ENCODE measurements at places on chromosomes 12 and 14.

- no peak for DNase-seq
Observed at GRCh38 chr12:72540811-72541210, 268.6 kb downstream of the TRHDE start.

GRCh38 chr12:130987151-130987931, 33.6 kb downstream of the ADGRD1 start:
- DNase-seq: no peak

DNA sequence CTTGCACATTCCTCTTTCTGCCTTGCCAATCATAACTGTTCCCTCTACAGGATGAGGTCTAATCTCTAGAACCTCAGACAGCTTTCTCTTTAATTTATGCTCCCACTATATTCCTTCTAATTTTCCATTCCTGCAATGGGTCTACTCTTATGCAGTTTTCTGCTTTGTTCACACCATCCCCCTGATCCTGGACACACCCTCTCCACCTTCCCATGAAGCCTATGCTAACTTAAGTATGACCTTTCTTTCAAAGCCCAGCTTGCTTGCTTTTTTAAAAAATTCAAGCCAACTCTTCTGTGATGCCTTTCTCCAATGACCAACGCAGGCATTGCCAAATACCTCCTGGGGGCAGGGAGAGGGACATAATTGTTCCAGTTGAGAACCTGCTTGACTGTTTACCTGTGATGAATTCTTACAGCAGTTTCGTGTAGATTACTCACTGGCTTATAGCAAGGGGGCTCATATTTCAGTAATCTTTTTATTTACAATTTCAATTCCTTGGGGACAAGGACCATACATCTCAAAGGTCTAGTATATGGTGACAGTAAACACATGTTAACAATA, 7.8 kb downstream of the SLC38A1 start:
- DNase-seq: no peak

GRCh38 chr12:105480162-105480561, 149.7 kb downstream of the C12orf75 start:
- DNase-seq: no peak

DNA sequence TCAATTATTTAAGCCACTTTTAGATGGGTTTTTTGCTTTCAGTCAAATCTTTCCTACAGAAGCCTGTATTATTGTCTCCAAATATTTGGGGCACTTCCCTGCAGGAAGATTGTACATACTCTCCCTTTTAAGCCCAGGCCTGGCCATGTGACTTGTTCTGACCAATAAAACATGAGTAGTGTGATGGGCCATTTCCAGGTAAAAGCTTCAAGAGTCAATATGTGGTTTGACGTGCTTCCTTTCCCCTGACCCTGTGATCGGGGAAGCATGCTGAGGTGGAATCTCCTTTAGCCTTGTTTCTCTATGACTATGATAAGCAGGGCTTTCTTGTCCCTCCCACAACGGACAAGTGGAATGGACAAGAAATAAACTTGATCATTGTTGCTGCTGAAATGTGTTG, 14.2 kb upstream of the NIN start:
- DNase-seq: no peak

DNA sequence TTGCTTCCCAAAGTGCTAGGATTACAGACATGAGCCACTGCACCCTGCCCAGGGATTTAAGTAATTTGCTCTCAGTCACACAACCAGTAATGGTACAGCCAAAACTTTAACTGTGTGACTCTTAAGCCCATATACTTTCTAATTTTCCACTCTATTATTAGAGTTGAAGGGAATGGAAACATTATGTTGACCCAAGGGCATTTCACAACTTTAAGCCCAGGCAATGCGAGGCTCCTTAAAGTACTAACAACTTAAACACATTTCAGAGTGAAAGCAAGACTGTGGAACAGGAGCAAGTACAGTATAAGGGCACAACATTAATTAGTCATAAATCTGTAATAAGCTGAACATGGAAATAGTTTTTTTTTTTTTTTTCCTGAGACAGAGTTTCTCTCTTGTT, 39.8 kb downstream of the BAZ1A start:
- no peak for DNase-seq

- no peak for DNase-seq
Observed at GRCh38 chr14:20343862-20344220, 406 bp downstream of the PARP2 start.

- DNase-seq: no peak
Observed at GRCh38 chr14:50232276-50232642, 881 bp upstream of the SOS2 start.

- DNase-seq: no peak
Observed at GRCh38 chr12:51520576-51521325, 70.3 kb upstream of the SCN8A start.

DNA sequence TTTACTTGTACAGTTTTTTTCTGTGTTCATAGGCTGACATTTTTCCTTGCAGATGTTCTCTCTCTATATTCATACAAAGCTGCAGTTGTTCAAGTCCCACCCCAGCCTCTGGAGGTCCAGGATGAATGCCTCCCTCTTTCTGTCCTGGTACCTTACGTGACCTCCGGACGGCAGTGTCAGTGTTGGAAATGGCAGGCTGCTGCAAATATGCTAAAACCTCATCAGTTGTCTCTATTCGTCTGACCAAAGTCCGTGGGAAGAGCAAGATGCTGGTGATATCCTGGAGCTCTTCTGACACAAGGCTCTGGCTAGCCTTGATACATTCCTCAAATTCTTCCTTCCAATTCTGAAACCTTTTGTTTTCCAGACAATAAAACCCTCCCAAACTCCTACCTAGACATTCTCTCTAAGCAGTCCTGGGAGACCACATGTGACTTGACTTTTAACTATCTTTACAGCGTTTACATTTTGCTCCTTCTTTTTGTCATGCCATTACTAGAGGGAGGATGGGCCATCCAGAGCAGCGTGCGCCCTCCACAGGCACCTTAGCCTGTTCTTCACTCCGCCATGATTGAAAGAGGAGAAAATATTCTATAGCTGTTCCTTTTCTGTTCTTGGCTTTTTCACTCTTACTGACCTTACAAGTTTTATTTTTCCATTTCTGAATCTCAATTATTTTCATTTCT, 143.6 kb downstream of the RGS6 start:
- DNase-seq: no peak

- no peak for DNase-seq
Observed at GRCh38 chr12:52354200-52354599, 13.1 kb downstream of the KRT85 start.

DNA sequence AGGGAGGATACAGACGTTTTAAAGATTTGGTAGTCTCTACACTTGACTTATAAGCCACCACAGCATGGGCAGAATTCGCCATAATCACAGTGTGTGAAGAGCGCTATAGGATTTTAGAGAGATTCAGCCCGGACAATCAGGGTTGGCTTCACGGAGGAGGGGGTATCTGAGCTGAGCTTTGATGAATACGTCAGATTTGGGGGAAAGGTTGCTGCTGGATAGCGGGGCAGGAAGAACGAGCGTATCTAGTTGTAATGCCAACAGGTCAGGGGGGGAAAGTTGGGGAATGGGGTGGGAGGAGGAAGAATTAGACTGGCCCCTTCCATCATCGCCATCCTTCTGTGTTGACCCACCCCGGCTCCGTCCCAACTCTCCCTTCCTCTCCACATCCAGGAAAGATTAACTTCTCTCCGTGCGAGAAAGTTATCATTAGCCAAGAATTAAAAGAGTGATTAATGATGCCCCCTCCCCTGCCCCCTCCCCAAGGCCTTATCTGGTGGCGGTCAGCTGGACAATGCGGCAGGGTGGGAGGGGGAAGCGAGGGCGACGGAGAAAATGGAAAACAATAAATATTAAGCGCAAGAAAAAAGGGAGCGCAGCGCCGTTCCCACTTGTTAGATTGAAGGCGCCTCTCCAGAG, 13.5 kb upstream of the GPATCH2L start:
- DNase-seq: no peak

GRCh38 chr12:59393506-59393905, 202.3 kb upstream of the SLC16A7 start:
- no peak for DNase-seq

GRCh38 chr12:115450017-115450416, 766.0 kb upstream of the TBX3 start:
- DNase-seq: no peak

- no peak for DNase-seq
Observed at GRCh38 chr12:126883697-126884096, 1383.3 kb upstream of the TMEM132C start.

DNA sequence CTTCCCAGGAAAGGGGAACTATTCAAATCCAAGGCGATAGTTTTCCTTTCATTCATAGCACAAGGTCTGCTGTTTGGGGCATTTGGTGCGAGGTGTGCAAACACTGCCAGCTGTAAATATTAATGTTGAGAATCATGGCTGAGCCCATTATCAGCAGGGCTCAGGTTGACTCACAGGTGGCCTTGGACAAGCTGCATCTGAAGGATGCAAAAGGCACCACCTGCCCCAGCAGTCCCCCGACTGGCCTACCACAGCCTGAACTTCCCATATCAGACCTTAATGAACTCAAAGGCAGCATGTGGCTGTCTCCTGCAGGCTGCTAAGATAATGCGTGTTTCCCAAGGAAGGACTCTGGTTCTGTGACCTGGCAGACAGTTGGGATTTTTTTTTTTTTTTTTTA, 93.3 kb upstream of the MAP1LC3B2 start:
- no peak for DNase-seq

DNA sequence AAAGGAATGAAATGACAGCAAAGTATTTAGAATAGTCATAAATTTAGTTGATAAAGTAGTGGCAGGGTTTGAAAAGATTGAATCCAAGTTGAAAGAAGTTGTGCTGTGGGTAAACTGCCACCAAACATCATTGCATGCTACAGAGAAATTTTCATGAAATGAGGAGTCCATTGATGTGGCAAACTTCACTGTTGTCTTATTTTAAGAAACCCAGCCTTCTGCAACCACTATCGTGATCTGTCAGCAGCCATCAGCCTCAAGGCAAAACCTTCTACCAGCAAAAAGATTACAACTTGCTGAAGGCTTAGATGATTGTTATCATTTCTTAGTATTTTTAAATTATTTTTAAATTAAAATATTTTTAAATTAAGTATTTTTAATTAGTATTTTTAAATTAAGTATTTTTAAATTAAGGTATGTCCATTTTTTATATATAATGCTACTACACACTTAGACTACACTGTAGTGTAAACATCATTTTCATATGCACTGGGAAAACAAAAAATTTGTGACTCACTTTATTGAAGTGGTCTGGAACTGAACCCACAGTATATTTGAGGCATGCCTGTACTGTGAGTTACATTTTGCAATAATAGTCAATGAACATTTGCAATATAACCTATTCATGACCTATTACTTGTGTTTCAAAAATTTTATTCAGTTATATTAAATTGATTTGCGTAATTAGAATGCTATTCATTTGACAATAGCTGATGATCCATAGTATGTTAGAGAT, 67.2 kb upstream of the SYT1 start:
- DNase-seq: no peak

- DNase-seq: no peak
Observed at GRCh38 chr14:100634026-100634425, 46.8 kb upstream of the BEGAIN start.

- DNase-seq: no peak
Observed at GRCh38 chr12:28253161-28253641, 62.9 kb downstream of the CCDC91 start.

DNA sequence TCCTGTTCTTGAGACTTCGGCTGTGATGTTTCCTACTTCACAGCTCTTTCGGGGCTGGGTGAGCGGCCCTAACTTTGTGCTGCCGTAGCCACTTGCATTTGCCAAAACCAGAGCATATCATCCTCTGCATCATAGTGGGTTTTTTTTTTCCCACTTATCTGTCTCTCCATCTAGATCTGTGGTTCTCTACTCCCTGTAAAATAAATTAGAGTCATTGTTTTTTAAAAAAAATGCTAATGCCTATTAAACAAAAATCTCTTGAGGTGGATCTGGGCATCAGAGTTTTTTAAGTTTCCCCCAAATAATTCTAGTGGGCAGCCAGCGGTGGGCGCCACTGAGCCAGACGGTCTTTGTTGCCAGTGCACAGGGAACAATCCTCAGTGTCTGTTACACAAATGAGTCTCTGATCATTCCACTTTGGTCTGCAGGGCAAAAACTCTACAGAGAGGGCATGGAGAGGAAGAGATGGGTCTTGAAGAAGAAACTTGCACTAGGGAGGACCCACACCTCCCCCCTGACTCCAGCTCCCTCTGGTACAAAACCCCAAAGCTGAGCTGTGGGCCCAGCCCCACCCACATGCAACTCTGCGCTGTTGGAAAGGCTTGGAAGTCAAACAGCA, 62.4 kb upstream of the BCL2L14 start:
- DNase-seq: no peak

DNA sequence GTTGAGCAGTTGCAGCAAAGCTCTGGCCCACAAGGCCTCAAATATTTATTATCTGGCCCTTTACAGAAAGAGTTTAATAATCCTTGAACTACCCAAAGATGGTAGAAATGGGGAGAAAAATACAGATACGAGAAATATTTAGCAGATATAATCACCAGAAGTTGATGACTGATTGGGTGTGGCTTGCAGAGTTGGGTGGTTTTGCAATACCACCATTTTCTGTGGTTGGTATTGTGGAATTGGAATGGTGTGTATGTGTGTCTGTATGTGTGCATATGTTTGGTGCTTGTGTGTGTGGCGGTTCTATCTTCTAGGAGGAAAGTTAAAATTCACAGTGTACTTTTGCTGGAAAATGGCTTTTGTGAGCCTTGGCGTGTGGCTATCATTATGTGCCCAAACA, 85.4 kb upstream of the MANSC4 start:
- DNase-seq: no peak

GRCh38 chr12:8781381-8782127, 40.9 kb upstream of the A2ML1 start:
- DNase-seq: no peak

DNA sequence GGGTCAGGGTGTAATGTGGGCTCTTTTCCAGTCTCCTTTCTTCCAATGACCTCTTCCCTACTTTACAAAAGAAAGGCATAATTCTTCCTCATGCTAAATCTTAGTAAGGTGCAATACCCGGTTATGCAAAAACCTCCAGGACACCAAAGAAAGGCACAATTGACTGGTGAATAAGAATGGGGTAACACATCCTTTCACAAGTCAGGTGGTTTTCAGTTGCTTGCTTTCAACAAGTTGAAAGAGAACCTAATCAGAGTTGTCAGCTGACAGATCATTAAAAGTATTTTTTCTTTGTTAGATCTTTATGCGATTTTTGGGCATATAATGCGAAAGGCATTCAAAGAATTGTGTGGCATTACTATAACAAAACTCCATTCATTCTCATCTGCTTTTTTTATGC, 1.3 kb upstream of the AEBP2 start:
- no peak for DNase-seq

- no peak for DNase-seq
Observed at GRCh38 chr12:86929962-86930361, 673.8 kb upstream of the MGAT4C start.

- DNase-seq: no peak
Observed at GRCh38 chr12:77229640-77230442, 164.5 kb upstream of the E2F7 start.

DNA sequence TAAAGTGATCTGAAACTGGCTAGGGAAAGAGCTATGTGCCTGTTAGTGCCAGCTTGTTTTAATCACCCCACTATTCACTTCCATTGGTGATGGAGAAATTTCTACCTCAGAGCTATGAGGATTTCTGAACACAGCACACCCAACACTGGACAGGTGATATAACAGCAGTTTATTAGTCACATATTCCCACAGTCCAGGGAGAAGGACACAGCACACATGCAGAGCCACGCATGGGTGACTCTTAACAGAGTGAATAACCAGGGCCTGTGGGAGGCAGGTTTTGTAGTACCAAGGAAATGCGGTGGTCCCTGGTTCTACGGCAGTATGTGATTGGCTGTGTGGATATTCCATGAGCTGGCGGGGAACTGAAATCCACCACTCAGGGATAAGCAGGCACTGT, 455.1 kb downstream of the BTG1 start:
- DNase-seq: no peak
